ENCODE measurements at places on chromosomes 5 and 9.
A peak's percentile ranks its signal among the peaks of the same experiment; 100 is the strongest.

GRCh38 chr9:23587433-23587832, 238.6 kb downstream of the ELAVL2 start:
- no peak for DNase-seq

DNA sequence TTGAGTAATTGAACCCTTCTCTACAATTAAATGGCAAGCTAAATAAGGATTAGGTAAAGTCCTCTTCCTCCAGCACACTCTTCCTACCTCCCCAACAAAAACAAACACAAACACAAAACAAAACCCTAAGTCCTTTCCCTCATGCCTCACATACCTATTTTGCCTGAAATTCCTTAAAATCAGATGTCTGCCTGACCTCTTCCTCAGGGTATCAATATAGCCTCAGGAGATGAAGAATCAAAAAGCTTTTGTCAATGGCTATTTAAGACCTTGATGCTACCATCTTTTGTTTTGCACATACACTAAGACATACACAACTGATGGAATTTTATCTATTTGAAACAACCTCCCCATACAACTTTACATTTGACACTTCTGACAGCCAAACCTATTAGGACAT, 75.1 kb downstream of the TUSC1 start:
- no peak for DNase-seq

DNA sequence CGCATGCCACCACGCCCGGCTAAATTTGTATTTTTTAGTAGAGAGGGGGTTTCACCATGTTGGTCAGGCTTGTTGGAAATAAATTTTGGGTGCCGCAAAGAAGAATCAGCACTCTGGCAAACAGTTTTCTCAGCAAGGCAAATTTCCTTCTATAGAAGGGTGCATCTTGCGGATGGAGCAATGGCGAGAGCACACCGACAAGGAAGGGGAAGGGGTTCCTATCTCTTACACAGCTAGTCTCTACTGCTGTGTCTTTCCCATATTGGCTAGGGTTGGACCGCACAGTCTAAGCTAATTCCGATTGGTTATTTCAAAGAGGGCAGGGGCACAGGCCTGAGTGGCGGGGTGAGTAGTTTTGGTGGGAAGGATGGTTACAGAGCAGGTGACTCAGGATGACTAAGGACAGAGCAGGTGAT, 707 bp downstream of the GTF3C5 start:
- no peak for DNase-seq

GRCh38 chr5:140041099-140041491, 2.0 kb downstream of the NRG2 start:
- no peak for DNase-seq

DNA sequence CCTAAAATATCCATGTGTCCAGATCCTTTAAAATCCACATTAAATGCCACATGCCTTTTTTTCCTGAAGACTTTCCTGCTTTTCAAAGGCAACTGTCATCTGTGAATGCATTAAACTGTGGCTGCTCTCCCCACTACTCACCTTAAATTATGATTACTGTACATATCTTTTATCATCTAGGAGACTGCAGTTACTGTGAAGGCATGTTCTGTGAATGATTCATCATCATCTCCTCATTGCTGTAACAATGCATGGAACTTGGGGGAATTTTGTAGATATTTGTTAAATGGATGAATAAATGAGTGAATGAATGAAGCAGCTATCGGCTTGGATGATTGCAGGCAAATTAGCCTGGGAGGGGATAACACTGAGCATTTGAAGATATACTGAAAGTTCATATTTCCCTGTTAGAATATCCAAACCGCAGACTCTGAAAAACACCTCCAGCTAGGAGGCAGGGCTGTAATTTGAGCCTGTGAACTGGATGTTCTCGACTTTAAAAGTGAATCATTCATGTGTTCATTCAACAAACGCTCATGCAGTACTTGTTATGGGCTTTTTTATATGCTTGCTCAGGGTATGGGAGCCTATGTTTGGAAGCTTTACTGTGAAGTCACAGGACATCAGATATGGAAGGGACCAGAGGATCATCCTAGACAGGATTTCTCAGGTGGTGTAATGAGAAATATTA, 519.2 kb downstream of the KIF4B start:
- peak; percentile 1 for DNase-seq

DNA sequence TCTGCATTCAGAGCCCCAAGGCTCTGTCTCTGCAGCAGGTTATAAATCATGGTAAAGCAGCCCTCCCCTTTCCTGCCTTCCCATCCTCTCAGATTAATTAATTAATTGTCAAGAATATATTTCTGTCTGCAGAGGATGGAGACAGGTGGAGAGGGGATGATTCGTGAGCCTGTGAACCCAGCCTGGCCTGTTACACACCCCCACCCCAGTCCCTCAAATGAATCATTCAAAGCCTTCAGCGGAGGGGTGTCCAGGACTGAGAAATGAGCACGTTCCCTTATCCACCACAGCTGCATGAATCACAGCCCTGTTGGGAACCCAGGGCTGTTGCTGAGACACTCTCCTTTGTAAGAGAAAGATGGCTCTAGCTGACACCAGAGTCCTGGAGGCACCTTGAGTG, 56.0 kb downstream of the NIPAL4 start:
- no peak for DNase-seq

- DNase-seq, result no peak
Measured at GRCh38 chr9:132590037-132590317, 7.6 kb downstream of the BARHL1 start.

- DNase-seq, result no peak
Measured at GRCh38 chr5:11234501-11234911, 473.5 kb upstream of the DAP start.

DNA sequence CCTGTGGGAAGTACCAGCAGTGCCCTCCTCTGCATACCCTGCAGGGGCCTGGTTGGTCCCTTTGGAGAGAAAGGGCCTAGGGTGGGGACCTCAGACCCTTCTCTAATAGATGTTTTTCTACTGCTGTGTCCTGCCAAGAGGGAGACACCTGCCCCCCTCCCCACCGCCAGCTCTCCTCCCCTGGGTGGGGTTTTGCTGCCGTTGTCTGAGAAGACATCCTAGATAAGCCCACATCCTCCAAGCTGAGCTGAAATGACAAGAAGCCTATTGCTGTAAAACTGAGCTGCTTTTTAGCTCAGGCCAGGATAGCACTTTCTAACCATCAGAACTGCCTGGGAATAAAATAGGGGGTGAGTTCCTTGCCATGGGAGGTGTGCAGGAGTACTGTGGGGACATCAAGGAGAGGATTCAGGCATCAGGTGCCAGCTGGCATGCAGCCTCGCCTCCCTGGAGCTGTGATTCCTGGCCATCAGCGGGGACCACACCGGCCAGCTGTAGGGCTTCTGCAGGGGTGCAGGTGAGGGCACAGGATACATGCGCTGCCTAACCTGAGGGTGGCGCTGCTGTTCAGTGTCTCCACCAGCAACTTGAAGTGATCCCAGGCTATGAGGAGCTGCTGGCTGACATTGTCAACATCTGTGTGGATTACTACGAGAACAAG, 37.9 kb downstream of the CYFIP2 start:
- no peak for DNase-seq

DNA sequence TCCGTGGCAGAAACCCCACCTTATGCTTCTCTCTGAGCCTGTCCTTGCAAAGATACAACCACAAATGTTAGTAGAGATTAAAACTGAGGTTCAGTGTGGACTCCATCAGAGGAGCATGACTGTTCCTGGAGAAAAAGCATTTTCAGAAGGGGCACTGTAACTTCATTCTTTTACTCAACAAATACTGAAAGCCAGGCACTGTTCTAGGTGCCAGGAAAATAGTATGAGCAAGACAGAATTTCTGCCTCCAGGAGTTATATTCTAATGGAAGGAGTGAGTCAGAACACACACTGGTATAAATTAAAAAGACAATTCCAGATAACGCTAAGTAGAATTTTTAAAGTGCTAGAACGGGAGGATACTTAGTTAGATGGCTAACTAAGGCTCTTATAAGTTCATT, 251.4 kb upstream of the GAS1 start:
- DNase-seq, result no peak

GRCh38 chr9:123425261-123425821, 69.3 kb downstream of the CRB2 start:
- no peak for DNase-seq

GRCh38 chr9:135502168-135502872, 1.8 kb downstream of the MRPS2 start:
- no peak for DNase-seq

GRCh38 chr9:124448019-124448418, 2.2 kb upstream of the ADGRD2 start:
- no peak for DNase-seq

GRCh38 chr5:68478301-68479095, 262.9 kb downstream of the PIK3R1 start:
- DNase-seq, result peak; percentile 61

DNA sequence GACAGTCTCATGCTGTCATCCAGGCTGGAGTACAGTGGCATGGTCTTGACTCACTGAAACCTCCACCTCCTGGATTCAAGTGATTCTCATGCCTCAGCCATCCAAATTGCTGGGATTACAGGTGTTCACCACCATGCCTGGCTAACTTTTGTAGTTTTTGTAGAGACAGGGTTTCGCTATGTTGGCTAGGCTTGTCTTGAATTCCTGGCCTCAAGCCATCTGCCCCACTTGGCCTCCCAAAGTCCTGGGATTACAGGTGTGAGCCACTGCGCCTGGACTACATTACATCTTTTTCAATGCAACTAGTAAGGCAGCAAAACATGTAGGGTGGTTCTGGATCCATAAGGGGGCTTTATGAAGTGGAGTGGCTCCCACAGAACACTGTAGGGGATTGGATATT, 29.6 kb upstream of the RASGEF1C start:
- DNase-seq, result no peak

GRCh38 chr5:148826053-148826738, at the start of gene ADRB2:
ADRB2 (plus strand) TSS chr5:148826611; CDS start chr5:148826832, 221 bp downstream.
- DNase-seq, result peak; percentile 10

DNA sequence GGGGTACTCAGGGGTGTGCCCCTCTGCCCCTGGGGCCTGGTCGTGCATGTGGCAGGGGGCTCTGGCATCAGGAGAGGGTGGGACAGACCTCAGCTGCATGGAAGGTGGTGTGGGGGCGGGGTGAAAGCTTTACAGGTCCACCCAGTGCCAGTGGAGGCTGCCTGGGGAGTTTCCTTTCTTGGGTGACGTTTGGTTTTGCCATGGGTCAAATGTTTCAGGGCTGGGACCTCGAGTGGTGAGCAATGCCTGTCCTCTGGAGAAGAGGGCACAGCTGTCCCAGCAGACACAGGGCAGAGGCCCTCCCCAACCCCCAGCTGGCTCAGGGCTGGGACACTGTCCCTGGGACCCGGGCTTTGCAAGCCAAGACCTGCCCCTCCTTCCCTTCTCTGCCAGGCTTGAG, 3.6 kb downstream of the RXRA start:
- DNase-seq, result no peak

DNA sequence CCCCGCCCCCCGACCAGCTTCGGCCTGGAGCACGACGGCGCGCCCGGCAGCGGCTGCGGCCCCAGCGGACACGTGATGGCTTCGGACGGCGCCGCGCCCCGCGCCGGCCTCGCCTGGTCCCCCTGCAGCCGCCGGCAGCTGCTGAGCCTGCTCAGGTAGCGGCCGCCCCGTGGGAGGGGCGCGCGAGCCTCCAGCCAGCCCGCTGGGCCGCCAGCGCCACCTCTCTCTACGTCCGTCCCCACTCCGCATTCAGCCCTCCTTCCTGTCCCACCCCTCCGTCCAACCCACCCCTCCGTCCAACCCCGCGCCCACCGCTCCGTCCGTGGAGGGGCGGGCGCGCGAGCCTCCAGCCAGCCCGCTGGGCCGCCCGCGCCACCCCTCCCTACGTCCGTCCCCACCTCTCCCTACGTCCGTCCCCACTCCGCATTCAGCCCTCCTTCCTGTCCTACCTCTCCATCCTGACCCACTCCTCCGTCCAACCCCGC, 6.5 kb downstream of the ADAMTS13 start:
- no peak for DNase-seq

DNA sequence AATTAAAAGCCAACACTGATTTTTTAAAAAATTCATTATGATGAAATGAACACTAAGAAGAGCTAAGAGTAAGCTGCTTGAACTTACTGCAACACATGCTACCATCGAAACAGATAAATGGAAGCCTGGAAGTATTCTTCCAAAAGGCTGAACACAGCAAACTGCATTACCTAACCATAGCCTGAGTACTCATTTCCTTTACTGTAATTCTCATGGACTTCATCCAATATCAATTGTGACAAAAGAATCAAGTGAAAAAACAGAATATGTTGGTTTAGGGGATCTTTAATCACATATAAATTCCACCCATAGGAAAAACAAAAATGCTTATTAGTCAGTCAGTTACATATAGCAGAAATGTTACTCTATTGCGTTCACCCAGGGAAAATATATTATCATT, 68.5 kb downstream of the DROSHA start:
- DNase-seq, result no peak

- DNase-seq, result peak; percentile 1
Measured at GRCh38 chr9:35258660-35259474, 97.1 kb downstream of the UNC13B start.

Measured in NCI-H2171 treated with DMSO at 0.1 percent for 48 hours (cell line).